ENCODE measurements at places on chromosomes 3 and 15.

DNA sequence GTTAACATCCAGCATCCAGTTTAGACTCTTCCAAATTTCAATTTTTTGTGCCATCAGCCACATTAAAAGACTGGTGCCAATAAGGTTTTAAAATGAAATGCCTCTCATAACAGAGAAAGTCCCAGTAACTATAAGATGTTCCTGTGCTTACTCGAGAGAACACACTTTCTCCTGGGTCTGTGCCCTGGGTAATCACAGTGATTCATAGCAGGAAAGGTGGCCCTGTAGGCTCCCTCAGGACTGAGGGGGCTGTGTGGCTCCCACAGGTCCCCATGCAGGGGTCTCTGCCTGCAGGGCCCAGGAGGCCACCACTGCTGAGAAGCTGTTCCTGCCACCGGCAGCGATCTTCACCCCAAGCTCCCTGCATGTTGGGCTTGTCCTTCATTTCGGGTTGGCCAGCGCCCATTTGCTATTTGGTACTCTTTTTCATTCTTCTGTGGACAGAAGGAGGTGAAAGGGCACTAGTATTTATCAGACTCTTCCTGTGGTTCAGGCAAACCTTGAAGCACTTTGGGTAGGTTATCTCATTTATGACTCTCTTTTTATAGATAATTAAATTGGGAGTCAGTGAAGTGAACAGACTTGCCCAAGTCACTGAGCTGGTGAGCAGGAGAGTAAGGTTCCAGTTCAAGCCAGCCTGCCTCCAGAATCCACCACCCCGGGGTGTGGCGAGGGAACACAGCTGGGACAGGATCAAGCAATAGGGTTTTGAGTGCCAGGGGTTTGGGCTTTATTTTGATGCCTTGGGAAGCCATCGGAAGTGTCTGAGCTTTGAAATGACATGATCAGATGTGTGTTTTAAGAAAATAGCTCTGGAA is 44.2 kb upstream of the PLXNA1 start:
- DNase-seq: no peak

DNA sequence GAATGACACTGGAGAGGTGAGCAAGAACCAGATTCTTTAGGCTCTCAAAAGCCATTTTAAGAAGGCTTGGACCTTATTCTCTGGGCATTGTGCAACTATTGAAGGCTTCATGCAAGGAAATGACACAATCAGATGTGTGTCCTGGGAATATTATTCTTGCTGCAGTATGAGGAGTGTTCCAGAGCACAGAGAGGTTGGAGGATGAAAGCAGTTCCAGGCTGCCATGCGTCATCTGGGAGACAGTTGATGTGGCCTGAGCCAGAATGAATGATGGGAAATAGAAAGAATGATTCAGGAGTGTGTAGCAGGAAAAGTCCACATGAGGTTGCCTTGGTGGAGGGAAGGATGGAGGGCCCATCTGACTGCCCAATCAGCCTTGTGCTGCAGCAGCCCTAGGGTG is 123.1 kb downstream of the CHCHD6 start:
- DNase-seq: no peak

DNA sequence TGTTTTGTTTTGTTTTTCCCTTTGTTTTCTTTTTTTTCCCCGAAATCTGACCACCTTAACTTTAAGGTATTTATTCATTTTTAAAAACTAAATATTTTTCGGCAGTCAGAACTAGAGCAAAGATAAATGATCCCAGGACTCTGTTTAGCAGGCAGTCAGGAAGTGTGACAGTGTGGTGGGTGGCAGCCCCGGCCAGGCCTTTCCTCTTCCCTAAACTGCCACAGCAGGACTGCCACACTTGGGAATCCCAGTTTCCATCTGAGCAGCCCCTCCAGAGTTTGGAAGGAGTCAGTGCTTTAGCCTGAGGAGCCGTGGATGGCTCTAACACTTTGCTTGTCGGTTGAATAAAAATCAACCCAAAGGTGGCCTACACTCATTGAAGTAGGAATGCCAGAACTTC is 6.9 kb downstream of the CCRL2 start:
- no peak for DNase-seq

GRCh38 chr15:78640527-78641101 is 396 bp downstream of the CHRNB4 start:
- peak; percentile 10 for DNase-seq
